CD4-positive, alpha-beta T cell treated with Interleukin-15 for 4 hours (primary cell): ENCODE measurements at places on chromosomes 4 and X.

DNA sequence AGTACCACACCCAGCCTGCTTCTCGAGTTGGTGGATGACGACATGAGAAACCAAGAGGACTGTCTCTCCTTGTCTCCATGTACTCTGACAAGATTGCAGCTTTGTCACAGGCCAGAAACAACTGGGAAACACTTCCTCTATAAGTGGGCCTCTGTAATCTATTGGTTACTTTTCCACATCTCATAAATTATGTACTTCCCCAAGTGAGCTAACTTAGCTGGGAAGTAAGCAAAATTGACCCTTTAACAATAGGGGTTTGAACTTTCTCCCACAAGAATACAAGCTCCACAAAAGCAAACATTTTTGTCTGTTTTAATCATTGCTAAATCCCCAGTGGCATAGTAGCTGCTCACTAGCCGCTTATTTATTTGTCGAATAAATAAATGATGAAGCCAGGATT lies 14.1 kb upstream of the USO1 start:
- DNase-seq: no peak

- DNase-seq: no peak
These were observed 58.0 kb upstream of the CHRDL1 start for GRCh38 chrX:110853610-110854009.

GRCh38 chr4:139526928-139527327 lies 29.1 kb downstream of the SETD7 start:
- no peak for DNase-seq

GRCh38 chr4:181272422-181272821 lies 970.8 kb upstream of the TENM3 start:
- no peak for DNase-seq

GRCh38 chr4:182938205-182938645 lies 21.0 kb upstream of the DCTD start:
- peak; percentile 68 for DNase-seq

- DNase-seq: no peak
These were observed 1236.5 kb upstream of the TENM3 start for GRCh38 chr4:181006499-181007260.

GRCh38 chrX:44997282-44997812 lies 124.4 kb downstream of the KDM6A start:
- DNase-seq: no peak

- DNase-seq: no peak
These were observed 154.5 kb upstream of the ANK2 start for GRCh38 chr4:112894951-112895350.

GRCh38 chr4:76588274-76588673 lies 153.2 kb downstream of the SHROOM3 start:
- DNase-seq: no peak

- DNase-seq: no peak
These were observed 44.3 kb upstream of the TBL1X start for GRCh38 chrX:9420275-9421265.

GRCh38 chr4:152232271-152232670 lies 303.6 kb downstream of the FBXW7 start:
- no peak for DNase-seq

DNA sequence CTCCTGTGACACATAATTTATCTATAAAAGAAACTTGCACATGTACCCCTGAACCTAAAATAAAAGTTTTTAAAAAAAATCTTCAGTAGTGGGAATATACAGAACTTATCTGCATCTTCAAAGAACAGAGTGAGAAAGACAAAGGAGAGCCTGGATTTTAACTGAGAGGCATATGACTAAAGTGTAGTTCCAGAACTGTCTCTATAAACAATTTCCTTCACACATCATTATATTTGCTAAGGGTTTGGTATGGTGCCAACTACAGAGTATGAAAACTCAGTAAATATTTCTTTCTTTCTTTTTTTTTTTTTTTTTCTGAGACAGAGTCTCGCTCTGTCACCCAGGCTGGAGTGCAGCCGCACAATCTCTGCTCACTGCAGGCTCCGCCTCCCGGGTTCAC lies 49.9 kb upstream of the NFKB1 start:
- DNase-seq: no peak

GRCh38 chrX:21528076-21528475 lies 130.1 kb downstream of the KLHL34 start:
- DNase-seq: no peak
